ENCODE measurements at places on chromosomes 7 and 10.

- peak overlapping the region; percentile 91 for H3K27ac ChIP-seq
- peaks cover 29% of the 10 kb centered on the region for H3K4me1 ChIP-seq
- no peaks in the 10 kb centered on the region for H3K36me3 ChIP-seq
These were observed 651 bp upstream of the SKAP2 start for GRCh38 chr7:26865094-26865388.

- H3K4me1 ChIP-seq = no peaks in the 10 kb centered on the region
- no peak overlapping the region for H3K4me3 ChIP-seq
- no peak overlapping the region for H3K27ac ChIP-seq
- H3K27me3 ChIP-seq = no peaks in the 10 kb centered on the region
- DNase-seq = no peak
These were observed 56.0 kb upstream of the ST8SIA6 start for GRCh38 chr10:17510242-17510908.

DNA sequence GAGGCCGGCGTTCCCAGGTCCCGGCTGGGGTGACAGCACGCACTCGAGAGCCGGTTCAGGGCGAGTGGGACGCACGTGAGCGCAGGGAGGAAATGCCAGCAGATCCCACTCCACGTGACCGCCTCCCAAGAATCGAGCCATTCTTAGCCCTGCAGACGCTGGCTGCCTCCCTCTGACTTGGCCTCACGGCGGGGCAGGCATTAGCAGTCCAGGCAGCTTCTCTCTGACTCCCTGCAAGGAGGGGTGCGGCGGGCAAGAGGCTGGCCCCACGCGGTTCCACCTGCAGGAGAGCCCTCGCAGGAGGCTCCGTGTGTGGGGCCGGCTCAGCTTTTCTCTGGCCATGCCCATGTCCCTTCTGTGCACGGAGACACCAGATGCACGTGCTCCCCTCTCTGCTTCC is 10.1 kb downstream of the GPR146 start:
- H3K27me3 ChIP-seq = no peaks in the 10 kb centered on the region
- peaks cover 42% of the 10 kb centered on the region for H3K4me1 ChIP-seq
- peak overlapping the region; percentile 88 for H3K27ac ChIP-seq

DNA sequence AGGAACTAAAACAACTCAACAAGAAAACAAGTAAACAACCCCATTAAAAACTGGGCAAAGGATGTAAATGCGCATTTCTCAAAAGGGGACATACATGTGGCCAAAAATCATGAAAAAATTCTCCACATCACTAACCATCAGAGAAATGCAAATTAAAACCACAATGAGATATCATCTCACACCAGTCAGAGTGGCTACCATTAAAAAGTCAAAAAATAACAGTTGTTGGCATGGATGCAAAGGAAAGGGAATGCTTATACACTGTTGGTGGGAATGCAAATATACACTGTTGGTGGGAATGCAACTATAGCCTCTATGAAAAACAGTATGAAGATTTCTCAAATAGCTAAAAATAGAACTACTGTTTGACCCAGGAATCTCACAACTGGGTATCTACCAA is 60.0 kb upstream of the LANCL2 start:
- H3K4me3 ChIP-seq = no peak overlapping the region
- H3K4me1 ChIP-seq = no peaks in the 10 kb centered on the region
- H3K27ac ChIP-seq = no peak overlapping the region
- no peaks in the 10 kb centered on the region for H3K27me3 ChIP-seq
- DNase-seq = no peak

All from adrenal gland (tissue), 19 donors.